ENCODE measurements at places on chromosomes 6 and 20.
A peak's percentile ranks its signal among the peaks of the same experiment; 100 is the strongest.

DNA sequence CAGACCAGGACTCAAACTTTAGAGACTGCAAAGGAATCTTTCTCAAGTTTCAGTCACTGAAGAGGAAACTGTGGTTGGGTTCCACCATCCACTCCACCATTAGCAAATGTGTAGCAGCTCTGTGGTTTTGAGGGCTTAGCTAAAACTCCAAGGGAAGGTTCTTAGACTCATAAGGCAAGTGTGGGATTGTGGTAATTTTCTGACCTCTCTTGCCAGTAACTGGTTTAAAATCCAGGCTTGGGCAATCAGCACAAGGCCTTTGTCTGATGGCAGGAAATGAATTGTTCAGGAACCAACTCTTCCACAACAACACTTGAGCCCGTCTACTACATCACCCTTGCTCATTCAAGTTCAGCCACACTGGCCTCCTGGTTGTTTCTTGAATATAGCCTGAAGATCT lies 68.6 kb upstream of the FBXL4 start:
- DNase-seq: peak; percentile 57

GRCh38 chr20:45153752-45154151 lies 20.9 kb upstream of the PI3 start:
- DNase-seq: no peak

- DNase-seq: no peak
These were observed 417.4 kb downstream of the KHDRBS2 start for GRCh38 chr6:61868507-61869080.

- DNase-seq: no peak
These were observed 9.1 kb upstream of the SAYSD1 start for GRCh38 chr6:39124114-39124513.

GRCh38 chr6:69005199-69005598 lies 370.1 kb downstream of the ADGRB3 start:
- no peak for DNase-seq

DNA sequence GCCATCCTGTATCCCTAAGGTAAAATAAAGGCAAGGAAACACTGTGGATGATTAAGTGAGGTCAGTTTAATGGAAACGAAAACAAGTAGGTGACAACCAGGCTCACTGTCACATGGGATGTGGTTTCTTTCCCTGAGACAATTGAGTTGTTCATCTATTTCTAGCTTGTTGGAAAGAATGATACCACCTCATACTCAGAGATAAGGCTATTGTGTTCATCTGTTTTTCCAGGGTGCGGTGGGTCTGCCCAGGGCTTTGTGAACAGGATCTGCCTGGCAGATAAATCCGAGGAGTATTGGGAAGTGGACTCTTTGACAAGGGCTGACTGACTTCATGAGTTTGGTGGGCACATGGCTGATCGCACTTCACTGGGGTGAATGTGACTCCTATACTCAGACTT lies 80.8 kb upstream of the TIAM2 start:
- DNase-seq: no peak
